Hypothalamus (tissue), 51 donors: ENCODE measurements at places on chromosomes 2 and 18.

- DNase-seq: no peak
These were observed 682.7 kb upstream of the FANCL start for GRCh38 chr2:58923869-58924268.

DNA sequence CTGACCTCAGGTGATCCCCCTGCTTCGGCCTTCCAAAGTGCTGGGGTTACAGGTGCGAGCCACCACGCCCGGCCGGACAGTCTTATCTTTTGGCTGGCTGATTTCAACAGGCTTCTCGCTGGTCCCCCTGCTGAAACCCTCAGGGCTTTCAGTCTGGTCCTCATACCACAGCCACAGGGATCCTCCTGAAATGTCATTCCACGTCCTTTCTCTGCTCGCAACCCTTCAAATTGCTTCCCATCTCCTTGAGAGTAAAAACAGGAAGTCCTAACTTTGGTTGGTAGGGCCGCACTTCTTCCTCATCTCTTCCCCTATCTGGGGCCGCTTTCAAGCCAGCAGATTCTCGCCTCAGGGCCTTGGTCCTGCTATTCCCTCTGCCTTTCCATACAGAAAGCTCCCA, 1.4 kb upstream of the CAB39 start:
- no peak for DNase-seq

GRCh38 chr18:72652990-72653593, 109.0 kb upstream of the CBLN2 start:
- peak; percentile 19 for DNase-seq

- no peak for DNase-seq
These were observed 166.3 kb upstream of the SERTAD2 start for GRCh38 chr2:64819774-64820688.

DNA sequence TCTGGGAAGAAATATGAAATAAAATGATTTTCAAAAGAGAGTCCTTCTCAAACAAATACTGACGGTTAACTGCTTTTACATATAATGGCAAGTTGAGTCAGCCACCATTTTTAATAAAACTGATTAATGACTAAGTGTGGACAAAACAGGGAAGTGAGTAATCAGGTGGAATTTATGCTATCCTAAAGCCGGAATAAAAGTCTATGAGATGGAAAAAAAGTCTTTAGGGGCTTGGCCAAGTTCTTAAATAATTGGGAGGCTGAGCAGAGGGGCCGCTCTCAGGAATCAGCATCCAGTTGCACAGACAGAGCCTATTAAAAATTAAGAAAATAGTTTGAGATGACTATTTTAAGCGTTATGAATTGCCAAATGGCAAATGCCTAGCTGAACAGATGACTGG, 58.6 kb upstream of the AFF3 start:
- no peak for DNase-seq

DNA sequence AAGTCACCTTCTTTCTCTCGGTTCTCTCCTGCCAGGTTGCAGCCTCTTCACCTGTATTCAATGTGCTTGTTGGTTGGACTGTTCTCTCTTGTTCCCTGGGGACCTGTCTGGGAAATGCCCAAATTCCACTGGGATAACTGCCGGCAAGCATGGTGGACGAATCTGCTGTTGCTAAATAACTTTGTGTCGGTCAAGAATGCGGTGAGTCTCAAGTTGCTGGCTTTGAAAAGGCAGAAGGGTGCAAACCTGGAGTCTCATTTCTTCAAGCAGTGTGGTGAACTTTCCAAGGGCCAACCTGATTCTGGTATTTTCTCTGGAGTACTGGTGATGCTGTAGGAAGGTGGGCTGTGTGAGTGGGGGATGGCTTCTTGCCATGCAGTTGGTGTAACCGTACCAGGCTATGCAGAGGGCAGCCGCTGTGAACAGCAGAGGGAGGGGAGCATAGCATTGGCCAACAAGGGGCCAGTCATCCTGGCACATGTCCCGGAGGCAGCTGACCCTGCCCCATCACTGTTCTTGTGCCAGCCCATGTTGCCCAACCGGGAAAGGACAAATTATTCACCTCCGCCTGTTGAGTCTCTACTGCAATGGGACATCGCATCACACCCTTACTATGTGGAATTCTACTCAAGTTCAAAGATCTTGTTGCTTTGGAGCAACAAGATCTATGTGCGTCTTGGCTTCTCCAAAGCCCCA, 88.1 kb upstream of the SEC11C start:
- DNase-seq: no peak
